ENCODE measurements at places on chromosomes 16 and 17.
A peak's percentile ranks its signal among the peaks of the same experiment; 100 is the strongest.

GRCh38 chr16:19165101-19165500 is 2.9 kb upstream of the SYT17 start:
- DNase-seq: no peak

DNA sequence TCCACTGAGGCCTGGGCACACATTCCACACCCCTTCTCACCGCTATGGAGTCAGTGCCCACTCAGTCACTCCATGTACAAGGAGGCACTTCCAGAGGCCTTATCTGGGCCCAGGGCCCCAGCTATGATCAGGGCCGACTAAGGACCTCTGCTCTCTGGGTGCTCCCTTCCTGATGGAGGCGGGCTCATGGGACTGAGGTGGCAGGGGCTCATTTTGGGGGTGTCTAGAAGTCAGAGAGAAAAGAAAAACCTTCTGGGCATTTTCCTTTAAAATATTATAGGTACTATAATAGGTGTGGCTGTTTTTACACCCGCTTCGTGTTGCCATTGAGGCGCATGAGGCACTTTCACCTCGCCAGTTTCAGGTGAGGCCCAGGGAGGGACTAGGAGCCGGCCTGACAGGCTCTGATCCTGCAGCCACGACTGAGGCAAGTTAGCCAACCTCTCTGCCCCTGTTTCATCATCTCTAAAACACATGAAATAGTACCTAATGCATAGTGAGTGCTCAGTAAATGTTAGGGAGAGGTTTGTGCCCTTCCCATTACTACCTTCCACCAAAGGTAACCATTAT is 14.4 kb downstream of the B9D1 start:
- no peak for DNase-seq

GRCh38 chr16:55552621-55553020 is 13.9 kb upstream of the CAPNS2 start:
- no peak for DNase-seq

- DNase-seq: no peak
Measured at GRCh38 chr17:63529711-63530556, 6.8 kb downstream of the KCNH6 start.

DNA sequence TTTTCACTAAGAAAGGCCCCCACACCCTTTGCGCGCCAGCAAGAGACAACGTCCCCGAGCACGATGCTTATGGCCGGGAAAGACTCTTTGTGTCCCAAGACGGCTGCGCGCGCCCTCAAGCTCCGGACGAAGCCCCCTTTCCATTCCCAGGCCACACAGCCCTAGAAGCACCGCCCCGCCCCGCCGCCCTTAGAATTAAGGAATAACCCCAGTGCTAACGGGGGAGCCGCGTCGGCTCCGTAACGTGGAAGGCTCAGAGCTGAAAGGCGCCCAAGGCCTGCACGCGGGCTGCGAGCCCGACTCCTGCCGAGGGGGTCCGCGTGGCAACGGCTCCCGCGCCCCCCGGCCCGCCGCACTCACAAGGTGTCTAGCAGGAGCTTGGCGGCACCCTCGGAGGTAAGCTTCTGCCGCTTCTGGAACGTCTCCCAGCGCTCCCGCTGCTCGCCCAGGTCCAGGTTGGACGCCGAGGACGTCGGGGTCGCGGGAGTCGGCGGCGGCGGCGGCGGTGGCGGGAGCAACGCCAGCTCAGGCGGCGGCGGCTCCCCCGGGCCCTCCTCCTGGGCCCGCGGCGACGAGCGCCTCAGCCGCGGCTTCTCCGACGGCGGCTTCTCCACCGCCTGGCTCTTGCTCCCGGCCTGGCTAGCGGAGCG is 477 bp downstream of the CENPV start:
- peak; percentile 69 for DNase-seq

DNA sequence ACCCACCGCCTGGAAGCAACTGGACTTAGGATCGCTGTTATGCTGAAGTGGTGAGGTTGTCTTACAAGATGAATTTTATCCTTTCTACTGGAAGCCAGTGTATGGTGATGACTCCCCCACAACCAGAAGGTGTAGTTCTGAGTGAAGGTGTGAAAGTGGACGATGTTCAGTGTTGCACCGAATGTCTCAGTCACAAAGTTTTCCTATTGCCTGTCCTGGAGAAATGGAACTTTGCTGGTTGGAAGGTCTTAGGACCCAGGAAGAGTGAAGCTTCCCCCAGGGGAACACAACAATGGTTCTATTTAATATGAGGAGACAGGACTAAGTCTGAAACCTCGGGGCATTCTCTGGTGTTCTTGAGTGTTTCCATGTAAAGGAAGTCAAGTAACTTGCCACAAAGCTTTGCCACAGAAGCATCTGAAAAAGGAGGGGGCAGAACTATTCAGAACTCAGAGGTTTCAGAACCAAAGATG is 44.2 kb downstream of the USP22 start:
- DNase-seq: no peak

- no peak for DNase-seq
Measured at GRCh38 chr16:9941245-9941644, 241.0 kb downstream of the GRIN2A start.

DNA sequence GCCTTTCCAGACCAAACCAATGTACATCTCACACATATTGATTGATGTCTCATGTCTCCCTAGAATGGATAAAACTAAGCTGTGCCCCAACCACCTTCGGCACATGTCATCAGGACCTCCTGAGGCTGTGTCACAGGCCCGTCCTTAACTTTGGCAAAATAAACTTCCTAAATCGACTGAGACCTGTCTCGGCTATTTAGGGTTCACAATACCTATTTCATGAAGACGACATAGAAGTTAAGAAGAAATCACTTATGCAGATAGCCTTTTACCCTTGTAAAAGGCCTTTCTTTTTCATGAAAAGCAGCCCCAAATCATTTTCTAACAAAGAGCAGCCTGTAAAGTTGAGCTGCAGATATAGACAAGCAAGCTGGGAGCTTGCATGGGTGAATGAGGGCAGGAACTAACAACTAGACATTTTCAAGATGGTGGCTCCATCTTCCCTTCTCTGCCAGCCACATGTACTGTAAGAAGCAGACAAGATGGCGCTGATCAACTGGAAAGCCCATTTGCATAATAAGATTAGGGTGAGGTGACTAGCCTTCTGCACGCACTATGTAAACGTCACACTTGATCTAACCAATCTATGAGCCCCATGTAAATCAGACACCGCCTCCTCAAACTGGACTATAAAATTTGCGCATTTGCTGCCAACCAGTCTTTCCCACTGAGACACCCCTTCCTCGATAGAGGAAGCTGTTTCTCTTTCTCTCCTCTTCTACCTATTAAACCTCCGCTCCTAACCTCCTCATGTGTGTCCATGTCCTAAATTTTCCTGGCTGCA is 4.7 kb upstream of the KDM8 start:
- no peak for DNase-seq

DNA sequence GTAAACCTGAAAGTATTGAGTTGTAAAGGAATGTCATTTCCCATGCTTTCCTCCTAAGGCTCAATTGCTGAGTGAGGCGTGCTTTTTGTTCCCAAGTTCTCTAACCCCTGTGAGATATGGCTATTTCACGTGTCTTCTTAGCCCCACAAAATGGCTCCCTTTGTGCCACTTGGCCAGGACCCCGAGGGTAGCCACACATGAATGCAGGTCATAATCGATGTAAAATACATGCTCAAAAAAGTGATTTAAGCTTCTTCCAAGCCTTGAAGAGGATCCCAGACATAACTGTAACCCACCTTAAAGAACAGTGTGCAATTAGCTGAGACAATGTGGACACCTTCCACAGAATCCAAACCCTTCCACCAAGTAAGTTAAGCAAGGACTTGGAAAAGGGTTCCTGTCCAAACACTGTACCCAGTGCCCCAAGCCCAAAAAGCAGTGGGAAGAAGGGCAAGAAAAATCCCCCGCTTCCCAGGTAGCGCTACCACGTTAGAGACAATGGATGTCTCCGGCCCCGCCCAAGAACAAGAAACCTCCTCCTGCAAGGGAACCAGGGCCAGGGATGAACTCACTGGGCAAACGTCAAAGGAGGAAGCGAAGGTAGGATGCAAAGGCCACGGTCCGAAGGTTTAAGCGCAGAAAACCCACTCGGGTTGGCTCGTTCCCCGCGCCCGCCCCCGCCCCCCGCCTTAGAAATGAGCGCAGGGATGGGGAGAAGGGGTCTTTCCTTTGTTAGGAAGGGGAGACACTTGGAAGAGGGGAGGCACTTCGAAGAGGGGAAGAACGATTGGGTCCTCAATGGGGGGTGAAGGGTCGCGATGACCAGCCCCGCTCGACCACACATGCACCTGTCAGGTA is 1.2 kb downstream of the JPT1 start:
- no peak for DNase-seq

DNA sequence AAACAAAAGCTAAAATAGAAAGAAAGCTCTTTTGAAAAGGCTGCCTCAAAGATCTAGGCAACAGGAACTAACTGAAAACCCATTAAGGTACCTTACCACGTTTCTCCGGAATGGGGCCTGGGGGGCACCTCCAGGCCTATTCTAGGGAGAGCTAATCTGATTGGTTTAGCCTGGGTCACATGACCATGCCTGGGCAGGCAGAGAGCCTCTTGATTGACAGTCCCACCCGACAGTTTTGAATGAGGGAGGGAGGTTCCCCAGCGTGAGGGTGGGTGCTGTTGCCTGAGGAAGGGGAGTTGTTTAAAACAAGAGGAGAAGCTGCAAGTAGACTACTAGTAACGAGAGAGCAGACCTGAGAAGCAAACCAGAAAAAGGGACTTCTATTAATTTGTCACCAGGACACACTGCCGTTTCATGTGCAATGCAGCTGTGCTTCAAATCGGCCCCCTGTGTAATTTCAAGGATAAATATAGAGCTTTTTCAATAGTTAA is 143.4 kb upstream of the HS3ST2 start:
- no peak for DNase-seq

DNA sequence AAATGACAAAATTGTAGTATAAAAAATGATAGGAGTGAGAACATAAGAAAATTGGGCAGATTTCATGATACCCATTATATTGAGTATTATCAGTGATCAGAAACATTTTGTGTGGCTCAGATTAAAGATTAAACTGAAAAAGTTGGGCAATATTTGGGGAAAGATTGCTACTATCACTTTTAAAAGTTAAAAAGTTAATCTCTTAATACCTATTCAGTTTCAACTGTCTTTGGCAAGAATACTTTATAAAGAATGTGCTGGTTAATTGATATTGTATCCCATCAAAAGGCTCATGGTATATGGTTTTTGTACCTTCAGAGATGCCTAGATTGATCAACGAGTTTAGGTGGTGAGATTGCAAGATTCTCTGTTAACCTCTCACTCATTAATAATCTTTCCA is 55.8 kb downstream of the BPTF start:
- DNase-seq: no peak

- DNase-seq: no peak
Measured at GRCh38 chr17:9684955-9685621, 39.8 kb downstream of the USP43 start.

DNA sequence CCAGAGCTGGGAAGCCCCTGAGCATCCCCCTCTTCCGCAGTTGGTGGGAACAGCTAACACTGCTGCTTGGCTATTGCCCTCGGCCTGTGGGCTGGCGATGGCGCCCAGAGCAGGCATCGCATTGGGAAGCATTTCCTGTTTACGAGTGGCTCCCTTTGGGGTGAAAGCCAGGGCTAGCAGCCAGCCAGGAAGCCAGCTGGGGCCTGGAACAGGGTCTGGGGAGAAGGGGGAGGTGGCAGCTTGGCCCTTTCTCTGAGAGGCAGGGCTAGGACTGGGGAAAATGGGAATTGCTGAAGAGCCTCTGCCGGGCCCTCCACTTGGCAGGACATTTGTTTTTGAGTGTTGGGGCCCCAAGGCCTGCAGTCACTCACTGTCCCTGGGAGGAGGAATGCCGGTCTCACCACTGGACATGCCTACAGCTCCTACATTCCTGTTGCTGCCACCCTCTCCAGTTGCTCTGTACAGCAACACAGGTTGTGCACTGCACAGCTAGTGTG is 2.4 kb upstream of the MTSS2 start:
- no peak for DNase-seq

GRCh38 chr17:18267366-18267765 is 6.9 kb downstream of the MIEF2 start:
- DNase-seq: no peak

GRCh38 chr16:72814226-72814625 is 233.7 kb downstream of the ZFHX3 start:
- no peak for DNase-seq

GRCh38 chr16:9079430-9079812 is 12.0 kb upstream of the HAPSTR1 start:
- DNase-seq: no peak

DNA sequence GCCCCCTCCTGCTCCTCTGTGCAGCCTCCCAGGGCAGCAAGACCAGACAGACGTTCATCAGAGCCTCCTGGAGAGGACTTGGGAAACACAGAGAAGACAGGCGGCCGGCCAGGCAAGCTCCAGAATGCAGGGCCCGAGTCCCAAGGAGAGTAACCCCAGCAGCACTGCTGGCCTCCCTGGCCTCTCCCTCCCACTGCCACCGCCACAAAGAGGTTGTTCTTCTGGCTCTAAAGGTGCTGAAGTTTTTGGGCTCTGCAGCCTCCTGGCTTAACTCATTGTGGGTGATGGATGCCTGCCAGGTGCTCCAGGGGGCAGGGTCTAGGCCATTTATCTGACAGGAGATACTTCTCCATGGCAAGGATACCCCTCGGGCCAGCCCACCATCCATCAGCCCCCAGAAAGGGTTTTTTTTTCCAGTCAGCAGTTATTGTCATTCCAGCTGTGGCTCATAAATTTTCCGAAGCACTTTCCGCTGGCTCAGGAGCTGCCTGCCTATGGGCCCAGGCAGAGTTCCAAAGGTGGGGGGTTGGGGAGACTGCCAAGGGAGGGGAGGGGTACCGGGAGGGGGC is 32.0 kb upstream of the MRPS23 start:
- DNase-seq: no peak

DNA sequence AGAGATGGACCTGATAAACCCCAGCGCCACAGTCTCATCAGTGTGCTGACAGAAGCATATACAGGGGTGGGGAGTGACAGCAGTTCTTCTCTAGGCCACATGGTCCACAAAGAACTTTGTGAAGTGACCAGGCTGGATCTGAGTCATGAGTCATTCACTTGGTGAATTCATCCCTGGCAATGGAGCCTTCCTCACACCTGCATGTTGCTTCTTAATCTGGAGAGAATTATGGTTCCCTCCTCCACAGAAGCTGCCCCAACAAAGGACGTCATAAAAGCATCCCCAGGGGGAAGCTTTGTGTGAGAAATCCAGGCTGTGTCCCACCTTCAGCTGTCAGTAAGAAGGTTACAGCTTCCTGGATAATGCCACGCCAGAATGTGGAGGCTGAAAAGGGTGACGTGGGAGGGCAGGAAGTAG is 215.6 kb upstream of the MAF start:
- no peak for DNase-seq

GRCh38 chr17:82108038-82108437 is 10.0 kb upstream of the FASN start:
- no peak for DNase-seq

GRCh38 chr16:54424043-54424451 is 137.5 kb upstream of the IRX3 start:
- no peak for DNase-seq
